ENCODE measurements at places on chromosomes 4 and X.

DNA sequence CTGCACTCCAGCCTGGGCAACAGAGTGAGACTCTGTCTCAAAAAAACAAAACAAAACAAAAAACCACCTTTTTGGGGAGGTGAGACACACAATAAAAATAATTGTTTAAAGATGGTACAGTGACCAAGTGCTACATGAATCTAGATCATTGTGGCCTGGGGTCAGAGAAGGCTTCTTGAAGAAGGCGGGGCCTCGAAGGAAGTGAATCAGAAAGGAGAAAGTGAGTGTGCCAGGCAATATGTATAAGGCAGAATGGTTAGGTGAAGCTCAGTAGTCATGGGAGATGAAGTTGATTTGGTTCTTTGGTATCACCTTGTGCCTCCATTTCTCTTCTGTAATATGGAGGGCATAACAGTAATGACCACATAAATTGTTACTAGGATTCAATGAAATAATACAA is 58.9 kb downstream of the DOCK11 start:
- DNase-seq, result no peak

- no peak for DNase-seq
Measured at GRCh38 chr4:2256156-2256731, 5.7 kb downstream of the MXD4 start.

GRCh38 chr4:105387466-105387865 is 86.4 kb downstream of the PPA2 start:
- DNase-seq, result no peak

DNA sequence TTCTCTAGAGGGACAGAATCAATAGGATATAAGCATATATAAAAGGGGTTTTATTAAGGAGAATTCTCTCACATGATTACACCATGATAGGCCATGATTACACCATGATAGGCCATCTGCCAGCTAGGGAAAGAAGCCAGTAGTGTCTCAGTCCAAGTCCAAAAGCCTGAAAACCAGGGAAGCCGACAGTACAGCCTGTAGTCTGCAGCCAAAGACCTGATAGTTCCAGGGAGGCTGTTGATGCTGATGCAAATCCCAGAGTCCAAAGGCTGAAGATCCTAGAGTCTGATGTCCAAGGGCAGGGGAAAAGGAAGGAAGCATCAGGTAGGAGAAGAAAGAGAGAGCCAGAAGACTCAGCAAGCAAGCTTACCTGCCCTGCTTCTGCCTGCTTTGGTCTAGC is 411.3 kb upstream of the EMCN start:
- DNase-seq, result no peak

GRCh38 chrX:73647632-73648322 is 84.8 kb downstream of the CHIC1 start:
- DNase-seq, result no peak

DNA sequence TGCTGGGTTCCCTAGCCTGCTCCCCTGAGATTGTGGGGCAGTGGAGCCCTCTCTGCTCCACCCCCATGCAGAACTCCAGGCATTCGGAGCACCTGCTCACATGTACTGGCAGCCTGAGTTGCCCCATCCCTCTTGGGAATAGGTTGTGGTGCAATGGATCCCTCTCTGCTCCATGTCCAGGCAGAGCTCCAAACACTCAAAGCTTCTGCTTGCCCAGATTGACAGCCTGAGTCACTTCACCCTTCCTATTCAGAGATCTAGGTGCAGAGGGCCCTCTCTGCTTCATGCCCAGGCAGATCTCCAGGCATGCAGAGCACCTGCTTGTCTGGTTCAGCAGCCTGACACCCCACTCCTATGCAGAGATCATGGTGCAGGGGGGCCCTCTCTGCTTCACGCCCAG is 18.6 kb upstream of the TEX13B start:
- DNase-seq, result no peak

DNA sequence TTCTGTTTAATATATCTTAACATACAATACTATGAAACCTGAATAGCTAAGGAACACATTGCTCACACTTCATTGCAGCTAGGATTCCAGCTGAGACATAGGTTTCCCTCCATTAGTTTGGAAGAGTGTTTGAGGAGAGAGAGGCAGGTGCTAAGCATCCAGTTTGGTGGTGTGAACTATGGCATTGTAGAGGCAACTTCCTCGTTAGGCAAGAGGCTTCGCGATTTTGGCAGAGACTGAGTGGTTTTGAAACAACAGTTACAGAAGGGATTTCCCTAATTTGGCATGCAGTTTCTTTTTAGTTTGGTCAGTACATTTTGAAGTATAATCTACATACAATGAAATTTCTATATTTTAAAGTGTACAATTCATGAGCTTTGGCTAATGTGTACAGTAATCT is 117.1 kb upstream of the BMP3 start:
- no peak for DNase-seq

Data from H54 (cell line).